ENCODE measurements at places on chromosomes 4 and X. TPM values are rescaled to one million over a fixed set of nuclear protein-coding genes. Genes with fewer than 3 reads are reported as not detected.

The FAAH2 gene
- total RNA-seq = not detected

DNA sequence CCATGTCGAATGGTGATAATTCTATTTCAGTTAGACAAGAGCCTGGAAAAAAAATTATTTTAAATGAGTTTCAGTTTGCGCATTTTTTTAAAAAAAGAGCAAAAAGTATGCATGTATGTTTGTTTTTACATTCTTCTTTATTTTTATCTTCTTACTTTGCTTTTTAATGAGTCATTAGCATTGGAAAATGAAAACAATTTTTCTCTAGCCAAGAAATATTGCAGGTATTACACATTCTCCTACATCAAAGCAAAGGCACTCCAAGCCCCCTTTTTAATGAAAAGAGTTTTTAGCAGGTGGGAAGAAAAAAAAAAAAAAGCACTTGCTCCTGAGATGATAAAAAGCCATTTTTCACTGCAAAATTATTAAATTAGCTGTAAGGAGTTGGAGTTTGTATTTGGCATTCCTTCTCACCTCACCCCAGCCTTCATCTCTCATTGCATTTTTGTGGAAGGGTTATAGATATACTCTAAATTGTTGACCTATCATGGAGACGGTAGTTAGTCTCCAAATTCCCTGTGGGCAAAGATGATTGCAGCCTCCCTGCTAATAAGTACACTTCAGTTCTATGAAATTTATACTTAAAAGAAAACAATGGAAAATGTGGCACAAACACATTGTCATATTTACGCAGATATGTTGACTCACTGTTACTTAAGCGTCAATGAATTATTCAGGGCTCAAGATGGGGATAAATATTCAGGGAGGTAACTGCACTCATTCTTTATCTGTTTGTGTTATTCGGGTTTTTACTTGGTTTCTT, 43.8 kb downstream of the PALLD start:
- DNase-seq = no peak

DNA sequence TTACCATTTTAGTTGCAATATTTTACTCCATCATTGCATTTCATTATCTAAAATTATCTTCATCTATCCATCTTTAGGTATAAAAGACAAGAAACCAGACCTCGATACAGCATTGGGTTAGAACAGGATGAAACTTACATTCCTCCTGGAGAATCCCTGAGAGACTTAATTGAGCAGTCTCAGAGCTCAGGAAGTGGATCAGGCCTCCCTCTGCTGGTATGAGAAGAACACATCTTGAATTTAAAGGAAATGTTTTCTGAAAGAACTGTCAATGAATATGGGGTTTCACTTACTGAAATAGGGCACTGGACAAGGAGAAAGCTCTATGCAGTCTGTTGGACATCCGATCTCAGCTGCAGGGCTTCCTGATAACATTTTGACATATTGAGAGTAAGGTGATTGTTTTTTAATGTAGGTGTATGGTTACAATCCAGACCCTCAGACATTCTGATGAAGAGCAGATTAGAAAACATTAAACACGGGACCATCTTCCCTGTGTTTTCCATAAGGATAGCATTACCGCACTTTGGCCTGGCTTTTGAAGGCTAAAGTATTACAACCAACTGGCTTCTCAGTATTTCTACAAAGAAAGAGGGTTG, 367.2 kb downstream of the BMPR1B start:
- DNase-seq = no peak

DNA sequence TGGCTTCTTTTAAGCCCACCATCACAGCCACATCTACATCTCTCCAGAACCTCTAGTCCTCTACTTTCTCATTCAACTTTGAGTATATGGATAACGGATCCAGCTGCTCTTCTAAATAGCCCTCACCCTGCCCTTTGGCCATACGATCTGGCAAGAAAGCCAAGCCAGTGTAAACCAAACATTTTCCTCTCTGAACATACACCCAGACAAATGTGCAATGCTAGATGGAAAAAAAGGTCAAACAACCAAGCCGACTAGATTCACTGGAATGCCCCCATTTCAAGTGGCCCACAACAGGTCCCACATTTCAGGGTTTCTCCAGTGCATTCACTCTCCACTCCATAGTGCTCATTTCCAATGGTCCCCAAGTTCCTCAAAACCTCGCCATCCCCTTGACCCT, 24.0 kb downstream of the USP46 start:
- DNase-seq = no peak

- DNase-seq = no peak
Observed at GRCh38 chr4:24003496-24003895, 113.6 kb upstream of the PPARGC1A start.

GRCh38 chr4:36333303-36333877, 52.0 kb downstream of the DTHD1 start:
- no peak for DNase-seq

GRCh38 chr4:62549601-62550000, 1349.5 kb downstream of the ADGRL3 start:
- no peak for DNase-seq

The SHROOM4 gene
- total RNA-seq = 4.3 TPM

The ADH1A gene
- 0.33 TPM for total RNA-seq

DNA sequence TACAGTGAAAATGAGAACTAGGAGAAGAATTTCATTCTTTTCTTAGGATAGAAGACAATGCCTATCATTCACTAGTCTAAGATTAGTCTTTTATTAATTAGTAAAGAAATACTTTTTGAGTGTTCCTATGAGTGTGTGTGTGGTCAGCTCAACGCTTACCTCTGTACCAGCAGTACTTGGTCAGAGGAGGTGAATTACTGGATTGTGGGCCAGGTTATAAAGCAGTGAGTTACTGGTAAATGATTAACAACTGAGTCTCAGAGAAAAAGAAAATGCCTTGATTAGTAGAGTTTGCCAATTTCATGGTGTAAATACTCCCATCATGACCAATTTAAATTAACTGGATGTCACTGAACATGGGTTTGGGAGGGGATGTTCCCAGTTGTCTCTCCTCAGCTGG, 444.6 kb downstream of the STIM2 start:
- DNase-seq = no peak

The CT55 gene
- total RNA-seq = not detected

The ZNF81 gene
- total RNA-seq = 2.8 TPM

Measured in gastrocnemius medialis (tissue), 4 donors.